Endothelial cell of umbilical vein (primary cell): ENCODE measurements at places on chromosomes 5 and 9. TPM values are rescaled to one million over a fixed set of nuclear protein-coding genes. Genes with fewer than 3 reads are reported as not detected.

The BRINP1 gene
- not detected in 2 replicates for total RNA-seq

The LHX3 gene
- total RNA-seq = not detected in 2 replicates

The IL31RA gene
- 0.75 and 0.90 TPM in 2 replicates for total RNA-seq

The ELOVL7 gene
- 0.09 TPM in 1 of 2 replicates, not detected in the other for total RNA-seq

The UIMC1 gene
- total RNA-seq = 56.5 and 60.1 TPM in 2 replicates

The POU5F2 gene
- 1.2 TPM in 2 replicates for total RNA-seq

GRCh38 chr5:77168161-77168878, 42.2 kb upstream of the PDE8B start:
- no peak overlapping the region for H3K4me3 ChIP-seq
- no peak overlapping the region for H3K27ac ChIP-seq
- H3K27me3 ChIP-seq = peaks cover 6% of the 10 kb centered on the region
- peak; percentile 21 for DNase-seq

GRCh38 chr5:40436535-40437237, 243.0 kb upstream of the PTGER4 start:
- no peaks in the 10 kb centered on the region for H3K36me3 ChIP-seq
- no peaks in the 10 kb centered on the region for H3K27me3 ChIP-seq
- DNase-seq = no peak
- H3K4me1 ChIP-seq = no peaks in the 10 kb centered on the region
- no peak overlapping the region for H3K27ac ChIP-seq

- H3K27ac ChIP-seq = no peak overlapping the region
- H3K4me3 ChIP-seq = no peak overlapping the region
- no peaks in the 10 kb centered on the region for H3K4me1 ChIP-seq
- no peaks in the 10 kb centered on the region for H3K27me3 ChIP-seq
These were observed 251.8 kb downstream of the CWC27 start for GRCh38 chr5:65020492-65020891.

DNA sequence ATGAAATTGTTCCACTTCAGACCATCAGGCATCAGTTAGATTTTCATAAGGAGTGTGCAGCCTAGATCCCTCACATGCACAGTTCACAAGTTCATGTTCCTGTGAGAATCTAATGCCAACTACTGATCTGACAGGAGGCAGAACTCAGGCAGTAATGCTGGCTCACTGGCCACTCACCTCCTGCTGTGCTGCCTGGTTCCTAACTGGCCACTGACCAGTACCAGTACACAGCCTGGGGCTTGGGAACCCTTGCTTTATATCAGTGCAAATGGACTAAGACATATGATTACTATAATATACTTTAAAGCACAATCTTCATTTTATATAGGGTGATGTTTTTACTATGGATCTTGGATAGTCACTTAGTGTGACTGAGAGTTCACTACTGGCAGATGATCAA, 259.2 kb downstream of the SLCO4C1 start:
- no peaks in the 10 kb centered on the region for H3K36me3 ChIP-seq
- H3K27me3 ChIP-seq = no peaks in the 10 kb centered on the region
- no peak for DNase-seq
- no peak overlapping the region for H3K27ac ChIP-seq

- H3K4me1 ChIP-seq = no peaks in the 10 kb centered on the region
- DNase-seq = no peak
- H3K4me3 ChIP-seq = no peak overlapping the region
- no peak overlapping the region for H3K27ac ChIP-seq
- no peaks in the 10 kb centered on the region for H3K27me3 ChIP-seq
- H3K36me3 ChIP-seq = no peaks in the 10 kb centered on the region
These were observed 111.9 kb upstream of the SLIT3 start for GRCh38 chr5:169412831-169413230.

DNA sequence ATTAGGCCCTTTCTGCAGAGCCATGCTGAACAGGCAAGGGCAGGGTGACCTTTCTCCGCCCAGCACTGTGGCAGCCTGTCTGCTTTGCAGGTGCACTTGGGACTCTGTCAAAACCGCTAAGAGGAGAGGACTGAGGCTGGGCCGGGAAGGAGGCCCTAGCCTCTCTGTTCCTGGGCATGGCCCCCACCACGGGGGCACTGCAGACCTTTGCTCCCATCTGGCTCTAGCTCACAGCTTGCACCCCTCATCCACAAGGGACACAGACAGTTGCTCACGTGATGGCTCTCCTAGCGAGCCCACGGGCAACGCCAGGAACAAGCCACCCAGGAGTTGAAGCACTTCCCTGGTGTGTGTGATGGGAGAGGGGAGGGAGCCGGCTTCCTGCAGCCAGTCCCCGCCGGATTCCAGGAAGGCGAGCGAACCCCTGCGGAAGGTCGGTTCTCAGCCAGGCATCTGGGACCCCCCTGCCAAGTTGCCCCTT, 43.0 kb upstream of the FCN1 start:
- no peak for DNase-seq
- H3K27ac ChIP-seq = no peak overlapping the region
- H3K4me1 ChIP-seq = no peaks in the 10 kb centered on the region
- no peaks in the 10 kb centered on the region for H3K36me3 ChIP-seq
- H3K4me3 ChIP-seq = no peak overlapping the region

- H3K27me3 ChIP-seq = no peaks in the 10 kb centered on the region
- H3K4me3 ChIP-seq = no peak overlapping the region
- no peaks in the 10 kb centered on the region for H3K4me1 ChIP-seq
- no peak for DNase-seq
- no peaks in the 10 kb centered on the region for H3K36me3 ChIP-seq
- no peak overlapping the region for H3K27ac ChIP-seq
These were observed 92.6 kb downstream of the OSMR start for GRCh38 chr5:38938424-38938823.

DNA sequence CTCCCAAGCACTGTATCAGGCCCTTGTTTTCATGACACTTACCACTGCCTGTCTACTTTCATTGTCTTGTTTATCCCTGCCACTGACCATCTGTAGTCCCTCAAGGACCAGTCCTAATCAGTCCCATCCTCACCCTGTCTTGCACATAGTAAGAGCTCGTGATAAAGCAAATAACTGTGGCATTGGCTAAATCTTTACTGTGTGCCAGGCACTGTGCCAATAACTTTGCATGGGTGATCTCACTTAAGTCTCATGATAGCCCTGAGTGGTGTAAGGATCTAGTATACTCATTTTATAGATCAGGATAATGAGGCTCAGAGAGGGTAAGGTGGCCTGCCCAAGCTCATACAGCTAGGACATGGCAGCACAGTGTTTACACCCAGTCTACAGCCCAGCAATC, 5.6 kb downstream of the CDX1 start:
- no peak for DNase-seq
- peaks cover 39% of the 10 kb centered on the region for H3K27me3 ChIP-seq
- H3K4me1 ChIP-seq = no peaks in the 10 kb centered on the region
- no peak overlapping the region for H3K4me3 ChIP-seq
- H3K27ac ChIP-seq = no peak overlapping the region

DNA sequence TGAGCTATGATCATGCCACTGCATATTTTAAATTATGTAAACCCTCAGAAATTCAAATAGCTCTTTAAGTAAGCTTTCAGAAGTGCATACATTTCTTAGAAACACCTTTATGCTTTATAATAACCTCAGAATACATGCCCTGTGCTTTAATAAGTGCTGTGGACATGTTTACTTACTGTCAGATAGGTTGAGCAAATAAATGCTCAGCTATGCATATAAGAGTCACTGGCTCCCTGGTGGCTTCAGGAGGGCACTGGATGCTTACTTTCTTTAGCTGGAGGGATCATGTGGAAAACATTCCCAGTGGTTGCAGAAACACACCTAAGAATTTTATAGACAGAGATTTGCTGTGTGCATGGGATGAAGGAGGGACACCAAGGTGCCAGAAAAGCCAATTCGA, 74.4 kb downstream of the PDE6A start:
- H3K27ac ChIP-seq = no peak overlapping the region
- no peaks in the 10 kb centered on the region for H3K36me3 ChIP-seq
- H3K27me3 ChIP-seq = no peaks in the 10 kb centered on the region
- H3K4me1 ChIP-seq = no peaks in the 10 kb centered on the region

DNA sequence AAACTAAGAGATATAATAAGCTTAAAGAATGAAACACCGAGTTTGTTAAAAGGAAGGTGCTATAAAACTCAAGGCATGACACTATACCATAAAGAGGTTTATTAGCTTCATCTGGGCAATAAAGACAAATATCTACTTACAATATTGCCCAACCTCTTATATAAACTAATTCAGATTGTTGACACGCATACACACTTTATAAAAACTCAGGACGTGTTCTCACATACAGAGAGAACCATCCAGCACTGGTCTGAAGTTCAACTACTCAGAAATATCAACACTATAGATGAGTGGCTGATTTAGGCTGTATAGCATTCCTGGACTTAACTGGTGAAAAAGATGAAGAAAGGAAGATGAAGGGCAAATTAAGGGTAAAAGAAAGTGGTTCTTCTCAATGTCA, 81.2 kb downstream of the FRMD3 start:
- no peak overlapping the region for H3K4me3 ChIP-seq
- no peaks in the 10 kb centered on the region for H3K27me3 ChIP-seq
- no peaks in the 10 kb centered on the region for H3K4me1 ChIP-seq
- H3K27ac ChIP-seq = no peak overlapping the region
- DNase-seq = no peak

GRCh38 chr5:99543841-99544240, 615.0 kb upstream of the CHD1 start:
- H3K27ac ChIP-seq = no peak overlapping the region
- H3K27me3 ChIP-seq = no peaks in the 10 kb centered on the region
- H3K4me3 ChIP-seq = no peak overlapping the region
- H3K36me3 ChIP-seq = no peaks in the 10 kb centered on the region
- no peaks in the 10 kb centered on the region for H3K4me1 ChIP-seq
